BJ (cell line): ENCODE measurements at places on chromosomes 3 and 15.

DNA sequence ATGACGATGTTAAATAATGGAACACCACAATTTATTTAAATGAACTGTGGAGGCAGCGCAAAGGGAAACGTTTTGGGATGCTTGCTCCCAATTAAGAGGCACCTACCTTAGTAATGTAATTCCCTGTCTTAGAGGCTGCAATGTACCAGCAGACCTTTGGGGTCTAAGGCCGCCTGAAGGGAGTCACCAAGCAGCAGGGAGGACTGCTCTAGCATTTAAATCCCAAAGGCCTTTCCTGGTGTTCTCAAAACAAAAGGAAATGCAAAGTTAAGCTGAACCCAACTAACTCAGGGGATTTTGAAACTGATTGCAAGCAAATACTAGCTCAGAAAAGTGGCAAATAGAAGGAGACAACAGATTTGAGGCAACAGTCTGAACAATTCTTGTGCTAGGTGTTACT lies 510.8 kb downstream of the GABRG3 start:
- DNase-seq: no peak

GRCh38 chr3:154614601-154615000 lies 184.6 kb upstream of the GPR149 start:
- DNase-seq: no peak

DNA sequence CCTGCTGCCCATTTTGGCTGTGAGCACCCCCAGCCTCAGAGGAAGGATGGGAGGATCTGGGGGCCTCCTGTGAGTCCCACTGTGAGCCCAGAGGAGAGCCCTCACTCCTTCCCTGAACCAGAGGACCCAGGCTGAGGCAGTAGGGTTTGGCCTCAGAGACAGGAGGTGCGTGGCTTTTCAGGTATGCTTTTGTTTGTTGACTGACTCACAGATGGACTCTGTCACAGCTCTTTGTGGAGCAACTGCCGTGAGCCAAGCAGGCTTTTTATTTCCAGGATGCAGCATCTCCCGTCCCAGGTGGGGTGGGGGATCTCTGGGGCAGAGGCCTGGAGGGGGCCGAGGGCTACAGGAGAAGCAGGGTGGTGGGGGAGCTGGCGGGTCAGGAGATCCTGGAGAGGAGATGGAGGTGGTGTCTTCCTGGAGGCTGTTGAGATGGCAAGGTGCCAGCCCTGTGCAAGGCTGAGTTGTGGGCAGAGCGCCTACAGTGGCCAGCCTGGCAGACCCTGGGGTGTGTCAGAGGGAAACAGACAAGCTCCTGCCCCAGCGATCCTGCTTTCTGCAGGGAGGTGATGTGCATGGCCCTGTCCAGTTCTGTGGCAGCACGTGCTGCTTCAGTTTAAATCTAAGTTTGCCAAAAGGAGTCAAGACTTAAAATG lies 24.0 kb downstream of the PLXNA1 start:
- no peak for DNase-seq

DNA sequence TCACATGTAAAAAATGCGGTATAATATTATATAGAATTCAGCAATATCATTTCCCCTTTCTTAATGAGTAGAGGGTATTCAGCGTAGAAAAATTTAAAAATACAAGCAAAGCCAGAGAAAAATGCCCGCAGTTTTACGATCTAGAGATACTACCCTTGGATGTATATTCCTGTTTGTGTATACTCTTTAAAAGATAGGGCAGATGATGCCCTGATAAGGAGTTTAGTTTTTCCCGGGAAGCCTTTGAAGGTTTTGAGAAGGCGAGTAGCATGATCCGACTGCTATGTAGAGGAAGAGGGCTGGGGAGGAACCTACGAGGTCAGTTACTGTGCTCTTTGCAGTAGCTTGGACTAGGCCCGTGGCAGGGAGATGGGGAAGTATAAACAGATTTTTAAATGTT lies 1.2 kb downstream of the YEATS2 start:
- no peak for DNase-seq

GRCh38 chr3:103218146-103218545 lies 783.3 kb downstream of the ZPLD1 start:
- no peak for DNase-seq

GRCh38 chr3:197749601-197750395 lies at the start of gene FYTTD1:
Gene FYTTD1, plus strand, starts transcription at chr3:197749883. Its CDS starts 89 bp downstream, at chr3:197749972.
- DNase-seq: no peak

- DNase-seq: no peak
These were observed 64.9 kb downstream of the INO80 start for GRCh38 chr15:41051139-41051538.

DNA sequence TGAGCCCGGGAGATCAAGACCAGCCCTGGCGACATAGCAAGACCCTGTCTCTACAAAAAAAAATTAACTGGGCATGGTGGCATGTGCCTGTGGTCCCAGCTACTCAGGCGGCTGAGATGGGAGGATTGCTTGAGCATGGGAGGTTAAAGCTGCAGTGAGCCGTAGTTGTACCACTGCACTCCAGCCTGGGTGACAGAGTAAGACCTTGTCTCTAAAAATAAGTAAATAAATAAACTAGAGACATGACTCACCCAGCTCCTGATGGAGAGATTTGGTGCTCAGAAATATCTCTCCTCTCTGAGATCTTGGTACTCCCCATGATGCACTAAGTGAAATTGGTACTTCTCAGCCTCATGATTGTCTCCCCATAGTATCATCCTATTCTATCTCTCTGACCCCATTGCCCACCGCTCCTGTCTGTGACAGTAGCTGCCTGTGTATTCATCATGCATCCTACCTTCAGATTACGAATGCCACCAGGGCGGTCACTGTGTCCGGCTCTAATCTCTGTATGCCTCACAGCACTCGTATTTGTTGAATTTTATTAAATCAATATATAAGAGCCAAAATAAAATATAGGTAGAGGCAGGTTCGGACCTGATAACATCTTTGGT lies 50.9 kb downstream of the ABHD2 start:
- no peak for DNase-seq

- no peak for DNase-seq
These were observed 5.6 kb upstream of the NR1I2 start for GRCh38 chr3:119776304-119776703.

DNA sequence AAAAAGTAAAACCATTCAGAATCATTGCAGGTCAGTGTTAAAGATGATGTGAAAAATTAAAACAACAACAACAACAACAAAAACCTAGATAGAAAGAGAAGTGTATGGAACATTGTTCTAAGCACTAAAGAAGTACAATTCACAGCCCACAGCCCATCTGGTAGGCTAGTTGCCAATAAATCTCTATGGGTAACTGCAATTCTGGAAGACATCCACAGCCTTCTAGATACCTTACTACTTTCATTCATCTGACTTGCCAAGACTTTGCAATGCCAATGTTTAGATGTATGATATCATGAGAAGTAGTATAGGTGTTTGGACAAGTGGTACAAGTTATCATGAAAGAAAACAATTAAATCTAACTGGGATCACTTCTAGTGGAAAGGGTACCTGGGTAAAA lies 198.6 kb downstream of the VGLL3 start:
- no peak for DNase-seq

GRCh38 chr3:143100451-143100850 lies 19.1 kb upstream of the CHST2 start:
- DNase-seq: no peak

DNA sequence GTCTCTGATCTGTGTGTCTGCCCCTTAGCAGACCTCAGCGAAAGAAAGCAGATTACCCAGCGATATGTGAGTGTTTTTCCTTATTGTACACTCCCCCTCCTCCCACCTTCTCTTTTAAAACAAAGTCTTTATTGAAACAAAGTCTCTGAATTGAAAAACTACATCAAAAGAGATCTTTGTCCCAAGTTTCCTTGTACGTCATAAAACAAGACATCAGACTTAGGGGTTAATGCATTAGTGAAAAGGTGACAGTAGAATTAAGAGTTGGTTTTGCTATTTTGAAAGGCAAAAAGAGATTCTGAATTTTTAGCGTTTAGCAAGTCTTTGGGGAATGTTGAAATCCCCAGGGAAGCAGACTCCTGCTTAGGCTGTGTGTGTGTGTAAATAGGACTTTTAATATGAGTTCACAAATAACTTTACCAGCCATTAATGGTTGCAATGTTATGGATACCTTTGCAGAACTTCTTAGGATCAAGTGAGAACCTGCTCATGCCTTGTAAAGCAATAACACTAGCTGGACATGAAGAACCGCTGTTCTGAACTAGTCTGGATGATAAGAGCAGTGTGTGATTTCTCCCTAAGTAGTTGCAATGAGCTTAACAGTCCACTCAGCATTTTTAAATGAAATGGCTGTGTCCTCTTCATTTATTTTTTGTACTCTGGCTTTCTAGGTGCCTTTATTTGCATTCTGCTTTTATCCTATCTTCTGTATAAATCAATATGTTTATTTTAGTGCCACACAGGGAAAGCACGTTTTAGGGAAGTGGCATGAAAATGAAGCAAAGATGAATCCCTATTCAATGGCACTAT lies 136.6 kb downstream of the MCTP2 start:
- no peak for DNase-seq

- DNase-seq: peak; percentile 39
These were observed 85.7 kb upstream of the MYZAP start for GRCh38 chr15:57505949-57506391.

DNA sequence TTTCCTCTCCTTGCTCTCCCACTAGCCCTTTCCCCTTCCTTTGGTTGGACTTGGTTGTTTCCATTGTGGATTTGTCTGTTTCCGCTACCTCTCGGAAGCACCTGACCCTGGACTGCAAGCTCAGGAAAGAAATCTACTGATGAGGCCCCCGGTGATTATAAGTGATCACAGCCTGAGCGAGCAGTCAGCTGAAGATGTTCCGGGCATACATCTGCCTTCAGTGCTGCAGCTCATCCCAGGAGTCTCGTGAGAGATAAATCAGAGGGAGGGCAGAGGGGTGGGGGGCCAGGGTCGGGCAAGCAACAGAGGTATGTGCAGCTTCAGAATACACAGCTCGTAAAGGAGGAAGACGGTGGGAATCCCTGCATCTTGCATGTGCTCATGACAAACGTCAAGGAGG lies 102.1 kb downstream of the MRPL46 start:
- no peak for DNase-seq

- no peak for DNase-seq
These were observed 59.7 kb downstream of the KCNAB1 start for GRCh38 chr3:156180077-156180476.

GRCh38 chr3:71317749-71318457 lies 265.6 kb downstream of the FOXP1 start:
- DNase-seq: no peak

GRCh38 chr3:110526777-110527727 lies 544.6 kb upstream of the NECTIN3 start:
- peak; percentile 78 for DNase-seq

DNA sequence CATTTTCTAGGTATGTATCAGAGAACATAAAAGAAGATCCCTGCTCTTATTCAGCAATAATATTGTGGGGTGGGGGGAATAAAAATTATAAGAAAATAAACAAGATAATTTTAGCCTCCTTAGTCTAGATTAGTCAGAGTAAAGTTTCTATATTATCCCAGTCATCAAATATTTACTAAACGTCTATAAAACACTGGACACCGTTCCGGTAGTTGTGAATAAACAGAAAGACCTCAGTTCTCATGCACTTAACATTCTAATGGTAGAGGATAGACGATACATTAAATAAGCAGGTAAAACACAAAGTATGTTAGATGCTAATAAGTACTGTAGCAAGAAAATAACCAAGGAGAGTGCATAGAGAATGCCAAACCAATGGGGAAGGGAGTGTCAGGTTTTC lies 425.0 kb downstream of the GBE1 start:
- DNase-seq: no peak

DNA sequence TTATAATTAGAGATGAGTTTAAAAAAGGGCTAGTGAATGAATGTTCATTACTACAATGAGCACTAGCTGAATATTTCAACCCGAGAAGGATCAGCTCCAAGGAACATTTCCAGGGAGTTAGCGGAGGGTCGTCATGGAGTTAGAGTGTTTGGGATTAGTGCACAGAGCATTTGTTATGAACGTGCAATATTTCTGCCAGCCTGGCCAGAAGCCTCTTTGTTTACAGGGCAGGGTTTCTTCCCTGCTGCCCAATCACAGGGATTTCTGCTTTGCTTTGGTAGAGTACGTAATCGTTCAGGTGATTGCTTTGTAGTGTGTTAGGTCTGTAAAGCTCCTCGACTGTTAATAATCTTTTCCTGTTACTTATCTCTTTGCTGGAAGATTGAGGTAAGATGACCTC lies 5.9 kb downstream of the CGNL1 start:
- no peak for DNase-seq

- DNase-seq: no peak
These were observed 3.2 kb upstream of the FEM1B start for GRCh38 chr15:68274201-68274848.

DNA sequence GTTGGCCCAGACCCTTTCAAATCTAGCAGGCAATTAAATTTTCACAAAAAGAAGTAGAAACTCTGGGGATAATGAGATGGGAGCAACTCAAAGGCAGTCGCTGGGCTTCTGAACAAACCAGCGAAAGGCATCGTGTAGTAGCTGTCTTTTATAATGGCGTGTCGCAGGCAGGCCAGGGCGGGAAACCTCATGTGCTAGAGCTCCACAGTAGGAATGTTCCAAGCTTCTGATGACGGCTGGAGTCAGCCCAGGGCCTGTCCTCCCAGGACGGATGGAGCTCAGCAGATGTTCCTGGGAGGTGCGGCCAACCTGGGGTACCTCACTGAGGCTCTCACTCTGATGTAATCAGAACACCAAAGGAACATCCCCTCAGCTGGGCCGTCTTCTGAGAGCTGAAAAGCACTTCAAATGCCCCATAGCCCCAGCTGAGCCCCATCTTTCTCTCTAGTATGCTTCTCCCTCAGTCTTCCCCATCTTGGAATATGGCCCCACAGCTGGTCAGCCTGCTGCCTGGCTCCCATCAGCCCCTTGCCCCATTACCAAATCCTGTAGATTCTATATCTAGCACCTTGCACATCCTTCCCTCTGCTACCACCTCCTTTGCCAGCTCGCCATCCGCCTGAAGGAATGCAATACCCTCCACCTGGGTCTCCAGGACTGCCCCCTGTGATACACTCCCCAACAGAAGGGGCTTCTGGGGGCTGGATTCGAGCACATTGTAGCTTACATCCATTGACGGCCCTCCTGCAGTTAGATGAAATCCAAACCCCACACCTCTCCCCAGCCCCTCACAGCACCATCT lies 54.9 kb upstream of the ATP2B2 start:
- DNase-seq: no peak

DNA sequence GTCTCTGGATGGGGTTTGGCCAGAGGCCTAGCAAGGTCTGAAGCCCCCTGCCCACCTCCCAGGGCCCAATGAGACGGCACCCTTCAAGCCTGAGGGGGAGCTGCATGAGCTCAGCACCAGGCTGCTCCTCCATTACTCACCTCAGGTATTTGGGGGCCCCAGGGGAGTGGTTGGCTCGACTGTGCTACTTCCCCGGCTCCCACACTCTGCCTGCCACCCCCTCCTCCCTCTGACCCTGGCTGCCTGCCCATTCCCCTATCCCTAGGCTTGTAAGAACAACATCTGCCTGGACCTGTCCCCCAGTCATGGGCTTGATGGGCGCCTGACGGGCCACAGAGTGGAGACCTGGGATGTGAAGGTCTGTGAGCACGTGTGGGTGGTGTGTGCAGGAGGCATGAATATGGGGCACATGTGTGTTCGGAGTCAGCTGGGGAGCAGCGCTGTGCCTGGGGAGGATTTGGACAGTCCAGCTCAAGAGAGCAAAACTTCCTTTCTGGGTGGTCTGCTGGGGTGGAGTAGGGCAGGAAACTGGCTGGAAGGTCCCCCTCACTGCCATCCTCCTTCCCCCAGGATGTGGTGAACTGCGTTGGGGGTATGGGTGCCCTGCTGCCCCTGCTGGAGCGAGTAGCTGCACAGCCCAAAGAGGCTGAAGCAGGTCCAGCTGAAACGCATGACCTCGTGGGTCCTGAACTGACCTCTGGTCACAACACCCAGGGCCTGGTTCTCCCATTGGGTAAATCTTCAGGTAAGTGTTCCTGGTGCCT lies 17.4 kb downstream of the NBEAL2 start:
- no peak for DNase-seq
